Activated T-cell treated with anti-CD3 and anti-CD28 coated beads, Interleukin-2, amount 50 U/mL, for 72 hours (primary cell): ENCODE measurements at places on chromosomes 5 and 9. TPM values are rescaled to one million over a fixed set of nuclear protein-coding genes. Genes with fewer than 3 reads are reported as not detected.

DNA sequence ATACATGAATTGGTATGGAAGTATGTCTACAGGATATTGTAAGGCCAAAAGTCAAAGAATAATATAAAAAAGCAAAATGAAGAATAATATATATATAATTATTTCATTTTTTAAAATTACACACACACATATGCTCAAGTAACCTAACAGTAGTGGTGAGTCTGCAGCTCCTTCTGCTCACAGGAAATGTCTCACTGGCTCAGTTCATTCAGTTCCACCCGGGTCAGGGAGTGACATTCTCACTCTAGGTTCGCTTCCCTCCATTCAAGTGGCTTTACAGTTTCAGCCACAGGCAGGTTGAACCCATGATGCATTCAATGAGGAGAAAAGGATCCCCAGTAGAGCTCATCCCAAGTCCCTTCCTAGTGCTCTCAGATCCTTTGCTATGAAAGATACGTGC, 90.8 kb downstream of the SUSD1 start:
- DNase-seq: no peak

DNA sequence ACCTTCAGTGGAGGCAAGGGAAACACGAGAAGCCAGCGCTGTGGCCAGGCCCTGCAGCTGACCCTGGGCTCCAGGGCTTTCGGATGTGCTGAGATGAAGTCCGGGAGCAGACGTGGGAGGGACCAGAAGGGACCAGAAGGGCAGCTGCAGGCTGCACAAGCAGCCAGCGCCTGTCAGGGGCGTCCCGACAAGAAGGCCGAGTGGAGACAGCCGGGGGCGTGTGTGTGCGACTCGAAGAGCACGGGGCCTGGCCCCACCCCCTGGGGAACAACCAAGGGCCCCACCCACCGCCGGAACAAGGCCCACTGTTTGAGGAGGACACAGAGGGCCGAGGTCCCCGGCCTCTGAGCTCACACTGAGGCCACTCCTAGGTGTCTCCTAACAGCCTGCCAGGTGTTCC, 31.4 kb downstream of the SLC12A7 start:
- DNase-seq: no peak

The FSTL4 gene
- total RNA-seq: not detected

DNA sequence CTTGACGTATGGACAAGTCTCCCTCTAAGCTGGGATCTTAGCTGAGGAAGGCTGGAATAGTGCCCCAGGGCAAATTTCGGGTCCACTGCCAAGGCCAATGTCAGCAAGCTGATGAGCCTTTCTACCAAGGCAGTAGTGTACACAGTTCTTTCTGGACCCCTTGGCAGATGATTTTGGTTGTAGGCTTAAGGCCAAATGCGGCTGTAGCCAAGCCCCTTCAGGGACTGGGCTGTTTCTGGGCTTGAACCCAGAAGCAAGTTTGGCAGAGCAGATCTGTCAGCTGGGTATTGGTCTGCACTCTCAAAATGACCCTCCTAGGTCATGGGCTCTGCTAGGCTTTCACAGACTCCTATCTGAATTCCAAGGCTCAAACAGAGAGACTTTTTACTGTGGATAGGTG, 121.6 kb downstream of the ADAMTSL1 start:
- no peak for DNase-seq

The PPIC gene
- not detected for total RNA-seq

GRCh38 chr5:132417010-132417439, 47.5 kb downstream of the SLC22A5 start:
- DNase-seq: no peak

GRCh38 chr5:109989994-109990722, 300.4 kb downstream of the MAN2A1 start:
- no peak for DNase-seq

DNA sequence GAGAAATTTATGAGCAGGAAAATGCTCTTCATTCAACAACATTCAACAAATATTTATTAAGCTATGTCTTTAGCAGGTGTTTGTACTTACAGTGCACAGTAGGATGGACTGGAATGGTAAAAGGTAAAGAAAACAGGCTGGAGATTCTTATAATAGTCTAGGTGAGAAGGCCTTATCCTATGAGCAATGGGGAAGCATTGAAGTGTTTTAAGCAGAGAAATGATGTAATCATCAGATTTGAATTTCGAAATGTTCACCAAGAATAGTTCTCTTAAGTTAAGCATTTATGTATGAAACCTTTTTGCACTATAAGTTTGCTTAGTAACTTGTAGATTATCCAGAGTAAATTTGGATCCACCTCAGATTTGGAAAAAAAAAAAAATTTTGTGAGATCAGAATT, 209.3 kb downstream of the NR3C1 start:
- DNase-seq: no peak

DNA sequence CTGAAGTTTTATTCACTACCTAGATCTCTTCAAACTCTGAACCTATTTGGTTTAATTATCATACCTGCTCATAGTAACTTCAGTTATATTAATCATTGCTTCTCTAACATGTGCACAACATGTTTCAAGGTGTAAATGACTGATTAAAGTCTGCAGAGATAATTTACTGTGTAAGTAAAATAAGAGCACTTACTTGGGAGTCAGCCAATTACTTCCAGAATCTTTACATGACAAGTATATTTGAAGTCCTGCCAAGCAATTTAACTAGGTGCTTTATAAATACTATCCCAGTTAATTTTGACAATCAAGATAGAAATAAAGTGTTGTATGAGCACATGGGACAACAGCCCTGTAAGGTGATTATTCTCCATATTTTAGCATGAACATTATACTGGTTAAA, 109.9 kb downstream of the RFX3 start:
- no peak for DNase-seq

The HSPB3 gene
- total RNA-seq: not detected

DNA sequence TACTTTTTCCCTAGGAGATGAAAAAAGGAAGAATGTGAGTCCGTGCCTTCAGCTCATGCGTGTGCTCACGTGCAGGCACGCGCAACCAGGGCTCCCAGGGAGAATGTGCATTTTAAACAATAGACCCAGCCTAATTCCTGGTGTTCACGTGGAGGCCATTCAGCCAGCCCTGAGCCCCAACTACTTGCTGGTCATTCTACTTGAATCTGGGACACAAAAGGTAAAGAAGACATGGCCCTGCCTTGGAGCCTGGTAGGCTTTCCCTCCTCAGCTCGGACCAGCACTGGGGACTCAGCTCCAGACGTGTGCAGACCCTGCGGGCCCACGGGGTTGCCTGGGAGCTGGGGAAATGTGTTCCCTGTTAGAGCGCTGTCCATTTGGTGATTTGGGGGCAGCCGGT, 125.5 kb downstream of the MVB12B start:
- no peak for DNase-seq

The SLC6A19 gene
- not detected for total RNA-seq

DNA sequence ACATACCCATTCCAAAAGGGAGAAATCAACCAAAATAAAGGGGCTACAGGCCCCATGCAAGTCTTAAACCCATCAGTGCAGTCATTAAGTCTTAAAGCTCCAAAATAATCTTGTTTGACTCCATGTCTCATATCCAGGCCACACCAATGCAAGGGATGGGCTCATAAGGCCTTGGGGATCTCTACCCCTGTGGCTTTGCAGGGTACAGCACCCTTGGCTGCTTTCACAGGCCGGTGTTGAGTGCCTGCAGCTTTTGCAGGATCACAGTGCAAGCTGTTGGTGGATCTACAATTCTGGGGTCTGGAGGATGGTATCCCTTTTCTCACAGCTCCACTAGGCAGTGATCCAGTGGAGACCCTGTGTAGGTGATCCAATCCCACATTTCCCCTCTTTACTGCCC, 5.0 kb upstream of the SPINK14 start:
- DNase-seq: no peak

The TMEM8B gene
- total RNA-seq: 8.4 TPM

The LHX3 gene
- total RNA-seq: not detected

- no peak for DNase-seq
These were observed 183.8 kb upstream of the ITGA1 start for GRCh38 chr5:52603778-52604554.

DNA sequence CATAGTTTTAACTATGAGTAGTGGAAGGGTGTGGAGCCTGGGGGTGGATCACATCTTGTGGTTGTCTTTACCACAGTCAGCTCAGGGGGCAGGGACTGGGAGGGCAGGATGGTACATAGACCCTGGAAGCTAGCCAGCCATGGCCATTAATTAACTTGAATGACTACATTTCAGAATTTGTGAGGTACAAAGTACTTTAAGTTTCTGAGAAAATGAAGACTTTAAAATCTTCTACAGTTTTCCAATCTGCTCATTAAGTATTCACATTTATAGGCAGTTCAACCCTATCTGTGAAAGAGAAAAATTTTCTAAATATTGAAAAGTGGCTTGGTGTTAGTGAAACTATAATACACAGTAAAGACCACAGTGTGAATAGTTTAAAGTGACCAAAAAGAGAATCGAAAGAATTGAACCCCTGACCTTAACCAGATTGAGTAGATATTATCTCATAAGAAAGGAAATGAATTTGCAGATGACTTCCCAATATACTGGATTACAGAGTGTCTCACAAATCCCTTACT, 234.2 kb upstream of the MEF2C start:
- DNase-seq: no peak

DNA sequence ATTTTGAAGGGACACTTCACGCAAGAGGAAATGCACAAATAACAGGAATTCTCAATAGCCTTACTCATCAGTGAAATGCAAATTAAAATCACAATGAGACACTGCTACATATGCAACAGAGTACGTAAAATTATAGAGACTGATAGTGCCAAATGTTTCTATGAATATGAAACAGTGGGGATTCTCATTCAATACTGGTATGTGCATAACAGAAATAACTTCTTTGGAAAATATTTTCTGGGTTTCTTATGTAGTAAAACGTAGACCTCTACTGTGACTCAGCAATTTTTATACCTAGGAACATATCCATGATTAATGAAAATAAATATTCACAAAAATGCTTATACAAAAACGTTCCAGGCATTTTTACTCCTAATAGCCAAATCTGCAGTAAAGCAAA, 1625.2 kb downstream of the MAT2B start:
- no peak for DNase-seq

The CARD9 gene
- total RNA-seq: 1.2 TPM

- DNase-seq: no peak
These were observed 126.3 kb downstream of the ADAMTS2 start for GRCh38 chr5:179218943-179219330.

- no peak for DNase-seq
These were observed 5.8 kb upstream of the MYOZ3 start for GRCh38 chr5:150655221-150655620.

The CAMK4 gene
- 96.0 TPM for total RNA-seq

DNA sequence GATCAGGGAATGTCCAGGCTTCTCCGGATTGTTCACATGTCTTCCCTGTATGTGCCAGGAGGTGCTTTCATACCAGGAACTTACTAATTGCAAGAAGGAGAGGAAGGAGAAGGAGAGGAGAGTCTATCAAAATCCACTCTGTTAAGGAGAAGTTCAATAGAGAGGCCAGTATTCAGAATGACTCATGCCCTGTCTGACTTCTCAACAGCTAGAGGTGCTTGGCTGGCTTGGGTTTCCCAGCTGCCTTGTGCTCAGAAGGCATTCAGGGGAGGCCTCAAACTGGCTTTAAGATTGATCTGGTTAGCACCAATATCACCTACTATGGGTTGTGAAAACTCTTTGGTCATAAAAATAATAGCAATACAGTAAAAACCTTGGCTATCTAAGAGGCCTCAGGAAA, 167.9 kb upstream of the GLRA1 start:
- DNase-seq: no peak

DNA sequence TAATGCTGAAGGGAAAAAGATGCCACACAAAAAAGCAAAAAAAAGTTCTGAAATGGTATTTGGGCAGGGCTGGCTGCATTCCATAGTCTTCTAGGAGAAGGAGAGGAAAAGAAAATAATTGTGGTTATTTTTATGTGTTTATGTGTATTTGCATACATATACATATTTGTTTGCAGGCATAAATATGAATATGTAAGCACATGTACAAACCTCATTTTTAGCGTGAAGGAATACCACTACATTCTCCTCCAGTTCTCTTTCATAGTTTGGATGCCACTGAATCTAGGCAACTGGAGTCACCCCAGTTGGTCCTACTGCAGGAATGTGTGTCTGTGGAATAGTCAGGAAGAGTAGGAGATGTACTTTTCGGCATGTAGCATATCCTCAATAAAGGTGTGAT, 181.1 kb downstream of the YTHDC2 start:
- no peak for DNase-seq

The N4BP3 gene
- total RNA-seq: 5.6 TPM

GRCh38 chr5:92401-93220, 643 bp downstream of the PLEKHG4B start:
- no peak for DNase-seq

DNA sequence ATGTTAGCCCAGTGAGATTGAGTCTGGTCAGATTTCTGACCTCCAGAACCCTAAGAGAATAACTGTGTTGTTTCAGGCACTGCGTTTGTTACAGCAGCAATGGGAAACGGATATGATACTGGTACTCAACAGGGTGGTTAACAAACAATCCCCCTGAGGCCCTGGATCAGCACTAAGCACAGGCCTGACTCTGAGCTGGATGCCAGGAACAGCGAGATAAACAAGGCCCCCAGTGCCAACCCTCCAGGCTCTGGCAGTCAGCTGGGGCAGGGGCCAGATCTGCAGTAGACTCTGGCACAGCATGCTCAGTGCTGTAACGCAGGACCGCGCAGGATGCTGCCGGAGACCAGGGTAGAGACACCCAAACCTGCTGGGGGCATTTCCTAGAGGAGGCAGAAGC, 22.1 kb downstream of the CPLX2 start:
- no peak for DNase-seq

DNA sequence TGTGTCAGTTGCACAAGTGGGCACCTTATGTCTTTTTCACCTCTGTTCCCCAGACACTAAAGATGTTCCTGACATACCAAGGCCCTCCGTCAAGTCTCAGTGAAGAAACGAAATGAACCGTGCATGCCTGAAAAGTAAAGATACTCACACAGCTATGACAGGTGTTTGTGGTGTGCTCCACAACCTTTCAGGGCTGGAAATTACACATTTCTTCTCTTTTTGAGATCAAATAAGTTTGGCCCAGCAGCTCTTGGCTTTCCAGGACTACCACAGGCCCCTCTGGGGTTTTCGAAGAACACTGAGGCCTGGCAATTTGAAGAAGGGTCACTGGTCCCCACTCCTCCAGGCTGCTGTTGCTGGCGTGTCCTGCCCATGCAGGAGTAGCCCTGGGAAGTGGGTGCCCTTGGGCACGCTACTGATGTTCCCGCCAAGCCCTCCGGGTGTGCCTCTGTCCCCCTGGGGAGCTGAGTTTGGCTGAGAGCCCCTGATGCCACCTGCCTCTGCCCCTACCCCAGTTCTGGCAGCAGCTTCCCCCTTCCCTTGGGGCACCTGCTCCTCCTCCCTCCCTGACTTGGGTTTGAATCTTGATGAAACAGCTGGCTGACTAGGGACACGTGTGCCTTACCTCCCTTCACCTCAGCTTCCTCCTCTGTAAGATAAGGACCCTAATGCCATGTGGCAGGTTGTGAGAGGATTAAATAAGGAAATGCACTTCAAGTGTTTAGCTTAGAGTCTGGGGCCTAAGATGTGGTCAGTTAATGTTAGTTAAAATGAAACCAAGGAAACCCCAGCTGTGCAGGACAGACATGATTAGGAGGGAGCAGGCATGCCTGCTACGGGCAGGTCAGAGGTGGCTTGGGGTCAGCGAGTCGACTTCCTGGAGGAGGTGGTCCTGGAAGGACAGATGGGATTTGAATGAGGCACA, 49.1 kb upstream of the GADD45G start:
- DNase-seq: no peak

- DNase-seq: no peak
These were observed 80.3 kb downstream of the SGCD start for GRCh38 chr5:156407251-156407650.

GRCh38 chr9:4276856-4277255, 23.0 kb downstream of the GLIS3 start:
- DNase-seq: no peak

- DNase-seq: no peak
These were observed 33.1 kb upstream of the PPARGC1B start for GRCh38 chr5:149697001-149697400.

The PRDM9 gene
- not detected for total RNA-seq
